ENCODE measurements at places on chromosomes 11 and 22.

- DNase-seq = no peak
These were observed 2.9 kb downstream of the SRPRA start for GRCh38 chr11:126265811-126266210.

- no peak for DNase-seq
These were observed 429 bp downstream of the VEGFB start for GRCh38 chr11:64234647-64235379.

- no peak for DNase-seq
These were observed 44.5 kb downstream of the WEE1 start for GRCh38 chr11:9617940-9618339.

- DNase-seq = no peak
These were observed 34.7 kb upstream of the CLNS1A start for GRCh38 chr11:77672264-77672663.

DNA sequence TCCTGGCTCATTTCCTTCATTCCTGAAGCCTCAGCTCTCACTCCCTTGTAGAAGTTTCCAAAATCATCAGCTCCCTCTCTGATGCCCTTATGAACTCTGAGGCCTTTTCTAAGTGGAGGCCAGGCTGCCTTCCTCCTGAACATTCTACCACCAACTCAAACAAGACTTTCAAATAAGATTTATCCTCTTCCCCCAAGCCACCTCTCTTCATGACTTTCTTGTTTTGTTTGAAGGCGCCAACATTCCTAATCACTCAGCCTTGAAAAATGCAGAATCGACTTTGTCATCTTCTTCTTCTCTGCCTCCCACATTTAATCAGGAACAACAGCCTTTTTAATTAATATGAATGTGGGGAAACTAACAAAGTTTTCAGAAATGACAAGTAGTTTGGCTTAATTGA, 927.9 kb downstream of the OPCML start:
- DNase-seq = no peak

- DNase-seq = no peak
These were observed 111.1 kb downstream of the MYO18B start for GRCh38 chr22:25853078-25853477.

GRCh38 chr11:120184946-120185705, 25.7 kb upstream of the OAF start:
- DNase-seq = no peak

DNA sequence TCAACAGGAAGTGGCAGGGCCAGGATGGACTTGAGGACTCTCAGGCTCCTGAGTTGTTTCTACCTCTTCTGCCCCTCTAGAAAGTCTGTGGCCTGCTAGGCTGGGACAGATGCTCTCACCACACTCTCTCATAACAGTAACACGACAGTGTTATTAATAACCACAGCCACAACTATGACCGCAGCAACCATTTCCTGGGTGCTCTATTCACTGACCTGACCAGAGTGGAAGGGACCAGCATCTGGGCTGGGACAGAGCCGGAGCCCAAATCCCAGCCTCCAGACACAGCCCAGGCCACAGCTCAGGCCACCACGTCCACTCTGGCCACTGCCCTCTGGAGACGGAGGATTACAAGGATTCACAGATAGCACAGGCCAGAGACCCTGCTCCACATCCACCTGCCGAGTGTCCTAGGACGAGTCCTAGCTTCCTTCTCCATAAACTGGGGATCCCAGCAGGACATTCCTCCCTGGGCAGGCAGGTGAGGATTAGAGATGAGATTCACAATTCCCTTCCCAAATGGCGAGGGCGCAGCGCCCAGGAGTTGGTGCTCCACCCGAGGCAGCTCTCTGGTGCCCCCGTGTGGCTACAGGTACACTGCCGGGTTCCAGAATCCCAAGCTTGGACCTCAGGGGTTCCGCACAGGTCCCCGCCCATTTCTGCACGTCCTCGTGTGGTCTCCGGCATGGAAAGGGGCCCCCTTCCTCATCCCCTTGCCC, 7.1 kb downstream of the PNPLA5 start:
- DNase-seq = peak; percentile 71

DNA sequence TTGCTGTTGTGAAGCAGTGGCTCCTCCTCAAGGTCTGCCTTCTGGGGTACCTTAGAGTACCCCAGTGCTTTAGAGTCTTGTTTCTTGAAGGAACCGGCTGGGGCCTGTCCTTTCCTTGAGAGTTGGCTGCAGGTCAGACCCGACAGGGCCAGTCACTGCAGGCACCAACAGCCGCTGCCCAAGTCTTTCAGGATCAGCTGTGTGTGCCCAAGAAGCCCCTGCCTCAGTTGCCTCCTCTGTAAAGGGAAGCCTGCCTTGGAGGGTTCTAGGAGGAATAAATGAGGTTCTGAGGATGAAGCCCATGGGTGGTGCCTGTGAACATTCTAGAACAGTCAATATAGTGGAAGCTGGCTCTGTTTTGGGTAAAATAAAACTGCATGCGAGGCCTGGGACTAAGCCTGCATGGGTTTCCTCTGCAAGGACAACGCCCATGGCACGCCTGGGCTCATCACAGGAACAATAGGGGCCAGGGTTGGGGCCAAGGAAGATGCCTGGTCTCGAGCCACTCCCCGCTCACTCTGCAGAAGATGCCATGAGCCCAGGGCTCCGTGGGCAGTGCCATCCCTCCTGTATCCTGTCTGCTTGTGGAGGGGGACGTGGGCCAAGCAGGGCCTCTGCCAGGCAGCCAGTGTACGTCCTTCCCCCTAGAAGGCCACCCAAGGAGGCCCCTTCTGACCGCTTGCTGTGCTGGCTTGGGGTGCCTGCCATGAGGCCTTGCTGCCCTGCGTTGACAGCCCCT, 81.6 kb downstream of the MED15 start:
- DNase-seq = no peak

GRCh38 chr11:127994736-127995135, 592.6 kb downstream of the ETS1 start:
- no peak for DNase-seq

GRCh38 chr22:44424359-44424682, 73.7 kb downstream of the RTL6 start:
- DNase-seq = no peak

- peak; percentile 42 for DNase-seq
These were observed 461 bp upstream of the EED start for GRCh38 chr11:86244063-86244521.

- DNase-seq = no peak
These were observed 38.2 kb downstream of the BRD1 start for GRCh38 chr22:49789289-49790141.

DNA sequence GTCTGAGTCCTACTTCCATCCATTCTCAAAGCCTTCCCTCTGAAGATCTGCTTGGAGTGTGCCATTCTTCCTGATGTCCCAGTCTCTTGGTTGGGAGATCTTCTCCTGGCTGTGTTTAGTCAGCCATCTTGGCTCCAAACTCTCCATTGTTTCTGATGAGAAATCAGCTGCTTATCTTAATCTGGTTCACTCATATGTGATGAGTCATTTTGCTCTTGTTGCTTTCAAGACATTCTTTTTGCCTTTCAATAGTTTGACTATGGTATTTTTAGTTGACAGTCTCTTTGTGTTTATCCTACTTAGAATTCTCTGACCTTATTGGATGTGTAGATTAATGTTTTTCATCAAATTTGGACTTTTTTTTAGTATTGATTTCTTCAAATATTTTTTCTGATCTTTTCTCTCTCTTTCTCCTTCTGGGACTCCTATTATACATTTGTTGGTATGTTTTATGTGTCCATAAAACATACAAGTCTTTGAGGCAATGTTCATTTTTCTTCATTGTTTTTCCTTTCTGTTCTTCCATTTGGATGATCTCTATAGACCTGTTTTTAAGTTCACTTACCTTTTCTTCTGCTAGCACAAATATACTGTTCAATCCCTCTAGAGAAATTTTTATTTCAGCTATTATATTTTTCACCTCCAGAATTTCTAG, 77.2 kb upstream of the CLPB start:
- no peak for DNase-seq

DNA sequence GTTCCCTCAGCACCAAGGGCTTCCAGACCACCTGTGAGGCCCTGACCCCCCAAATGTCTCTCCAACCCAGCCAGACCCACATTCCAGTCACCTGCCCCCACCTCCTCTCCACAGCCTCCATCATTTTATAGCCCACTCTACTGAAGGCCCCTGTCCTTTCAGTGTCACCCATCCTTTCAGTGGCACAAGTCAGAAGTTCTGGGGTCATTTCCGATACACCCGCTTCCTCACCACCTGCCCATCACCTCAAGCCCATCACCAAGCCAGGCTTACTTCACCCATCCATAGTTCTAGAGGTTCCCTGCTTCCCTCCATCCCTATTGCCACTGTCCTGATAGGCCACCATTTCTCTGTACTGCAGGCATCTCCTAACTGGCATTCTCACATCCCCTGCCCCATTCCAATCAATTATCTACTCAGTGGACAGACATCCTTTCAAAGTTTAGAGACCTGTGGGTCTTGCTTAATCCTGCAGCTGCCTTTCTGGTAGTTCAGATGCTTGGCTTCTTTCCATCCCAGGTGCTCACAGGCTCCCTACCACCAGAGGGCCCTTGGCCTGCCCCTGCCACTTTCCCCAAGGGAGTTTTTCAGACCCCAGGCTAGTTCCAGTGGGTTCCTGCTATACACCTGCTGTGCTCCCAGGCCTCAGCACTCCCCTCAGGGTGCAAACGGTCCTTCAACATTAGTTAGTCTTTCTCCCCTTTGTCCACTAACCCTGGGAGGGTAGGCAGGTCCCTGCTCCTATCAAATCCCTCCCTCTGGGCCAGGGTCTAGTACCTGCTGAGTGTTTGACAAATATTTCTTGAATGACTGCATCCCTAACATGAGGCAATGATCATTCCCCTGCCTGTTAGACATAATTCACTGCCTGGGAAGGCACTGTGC, 7.6 kb downstream of the KCNQ1OT1 start:
- DNase-seq = no peak

DNA sequence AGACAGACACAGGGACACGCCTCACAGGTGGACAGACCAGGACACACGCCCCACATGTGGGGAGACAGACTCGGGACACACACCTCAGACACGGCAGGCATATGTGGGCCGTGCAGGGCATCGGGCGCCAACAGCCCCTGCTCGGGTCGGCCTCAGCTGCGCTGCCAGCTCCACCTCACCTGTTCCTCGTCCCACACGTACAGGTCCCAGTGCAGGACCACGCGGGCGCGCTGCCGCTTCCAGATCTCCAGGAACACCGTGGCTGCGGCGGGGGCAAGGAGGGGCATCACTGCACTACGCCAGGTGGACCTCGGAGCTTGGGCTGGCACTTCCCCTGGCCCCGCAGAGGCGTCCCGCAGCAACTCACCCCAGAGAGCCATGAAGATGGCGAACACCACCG, 12.4 kb downstream of the ANO9 start:
- DNase-seq = no peak

- DNase-seq = no peak
These were observed 30.3 kb downstream of the TRIM66 start for GRCh38 chr11:8652140-8652539.

DNA sequence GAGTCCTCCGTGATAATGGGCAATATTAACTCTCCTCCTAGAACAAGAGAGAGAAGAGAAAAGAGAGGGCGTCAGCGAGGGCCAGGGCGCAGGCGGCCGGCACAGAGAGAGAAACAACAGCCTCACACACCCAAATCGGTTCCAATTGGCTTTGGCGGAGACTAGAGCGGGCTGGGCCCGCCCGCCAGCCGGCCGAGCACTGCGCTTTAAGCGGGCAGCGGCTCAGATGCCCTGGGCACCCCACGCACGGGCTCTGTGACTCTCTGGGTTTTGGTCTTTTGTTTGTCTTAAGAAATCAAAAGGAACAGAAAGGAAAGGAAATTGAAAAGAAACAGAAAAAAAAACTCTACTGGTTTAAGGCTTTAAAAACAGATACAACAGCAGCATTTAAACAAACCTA, 17.0 kb downstream of the SLC22A12 start:
- no peak for DNase-seq

GRCh38 chr22:26842103-26842502, 184.7 kb downstream of the MIAT start:
- DNase-seq = no peak

DNA sequence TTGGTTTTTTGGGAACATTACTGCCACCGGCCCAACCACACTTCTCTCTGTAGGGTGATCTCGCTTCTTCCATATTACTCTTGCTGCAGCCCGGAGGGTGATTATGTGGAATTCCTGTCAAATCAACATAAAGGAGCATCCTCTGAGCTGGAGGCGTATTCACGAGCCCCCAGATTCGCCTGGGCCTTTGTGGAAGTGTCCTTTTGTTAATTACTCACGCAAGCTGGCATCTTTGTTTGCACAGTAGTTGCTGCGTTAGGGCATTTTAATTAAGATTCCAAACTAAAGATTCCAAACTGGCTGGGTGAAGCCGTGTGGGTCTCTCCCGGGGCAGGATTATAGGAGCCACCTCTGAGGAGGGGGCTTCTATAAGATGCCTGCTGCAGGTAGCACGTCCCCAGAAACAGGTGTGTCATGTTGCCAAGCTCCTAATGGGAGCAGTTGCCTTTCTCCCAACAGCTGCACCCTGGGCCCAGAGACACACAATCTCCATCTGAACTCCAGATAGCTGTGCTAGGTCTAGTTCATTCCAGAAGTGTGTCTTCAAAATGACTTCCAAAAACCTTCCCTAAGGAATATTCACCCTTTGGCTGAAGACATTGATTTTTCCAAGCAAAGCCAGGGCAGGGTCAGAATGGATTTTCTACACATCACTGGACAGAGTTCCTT, 40.9 kb downstream of the SHISAL1 start:
- no peak for DNase-seq

DNA sequence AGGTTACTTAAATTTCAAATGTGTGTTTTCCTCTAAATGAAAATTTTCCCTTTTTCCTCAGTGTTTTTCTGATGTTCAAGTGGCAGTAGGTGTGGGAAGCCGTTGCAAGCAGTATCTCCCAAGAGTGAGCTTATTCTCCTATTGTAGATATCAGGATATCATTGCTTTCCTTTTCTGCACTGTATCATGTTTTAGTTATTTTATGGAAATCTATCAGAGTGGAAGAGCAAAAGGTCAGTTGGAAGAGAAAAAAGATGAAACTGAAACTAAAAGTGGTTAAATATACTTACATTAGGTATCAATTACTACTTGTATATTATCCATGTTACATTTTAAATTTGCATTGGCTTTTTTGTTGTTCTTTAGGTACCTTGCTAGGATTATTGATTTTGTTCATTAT, 57.0 kb downstream of the PDE3B start:
- no peak for DNase-seq

DNA sequence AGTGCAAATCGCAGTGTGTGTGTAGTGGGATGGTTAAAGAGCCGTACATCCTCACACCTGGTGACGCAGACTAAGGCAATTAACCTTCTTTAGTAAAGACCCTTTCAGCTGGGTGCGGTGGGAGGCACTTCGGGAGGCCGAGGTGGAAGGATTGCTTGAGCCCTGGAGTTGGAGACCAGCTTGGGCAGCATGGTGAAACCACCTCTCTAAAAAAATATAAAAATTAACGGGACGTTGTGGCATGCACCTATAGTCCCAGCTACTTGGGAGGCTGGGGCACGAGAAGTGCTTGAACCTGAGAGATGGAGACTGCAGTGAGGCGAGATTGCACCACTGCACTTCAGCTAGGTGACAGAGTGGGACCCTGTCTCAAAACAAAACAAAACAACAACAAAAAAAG, 31.5 kb downstream of the ZBTB16 start:
- no peak for DNase-seq

- DNase-seq = no peak
These were observed 169.9 kb downstream of the CTTN start for GRCh38 chr11:70568035-70568813.
